ENCODE measurements at places on chromosomes 2 and 18. TPM values are rescaled to one million over a fixed set of nuclear protein-coding genes. Genes with fewer than 3 reads are reported as not detected.

GRCh38 chr18:78580835-78581339, 398.7 kb upstream of the SALL3 start:
- no peak for ATAC-seq

- ATAC-seq: no peak
Measured at GRCh38 chr2:184906160-184906559, 307.8 kb downstream of the ZNF804A start.

- ATAC-seq: no peak
Measured at GRCh38 chr2:135773319-135773718, 31.7 kb downstream of the UBXN4 start.

The BIN1 gene
- total RNA-seq: 57.5 TPM

DNA sequence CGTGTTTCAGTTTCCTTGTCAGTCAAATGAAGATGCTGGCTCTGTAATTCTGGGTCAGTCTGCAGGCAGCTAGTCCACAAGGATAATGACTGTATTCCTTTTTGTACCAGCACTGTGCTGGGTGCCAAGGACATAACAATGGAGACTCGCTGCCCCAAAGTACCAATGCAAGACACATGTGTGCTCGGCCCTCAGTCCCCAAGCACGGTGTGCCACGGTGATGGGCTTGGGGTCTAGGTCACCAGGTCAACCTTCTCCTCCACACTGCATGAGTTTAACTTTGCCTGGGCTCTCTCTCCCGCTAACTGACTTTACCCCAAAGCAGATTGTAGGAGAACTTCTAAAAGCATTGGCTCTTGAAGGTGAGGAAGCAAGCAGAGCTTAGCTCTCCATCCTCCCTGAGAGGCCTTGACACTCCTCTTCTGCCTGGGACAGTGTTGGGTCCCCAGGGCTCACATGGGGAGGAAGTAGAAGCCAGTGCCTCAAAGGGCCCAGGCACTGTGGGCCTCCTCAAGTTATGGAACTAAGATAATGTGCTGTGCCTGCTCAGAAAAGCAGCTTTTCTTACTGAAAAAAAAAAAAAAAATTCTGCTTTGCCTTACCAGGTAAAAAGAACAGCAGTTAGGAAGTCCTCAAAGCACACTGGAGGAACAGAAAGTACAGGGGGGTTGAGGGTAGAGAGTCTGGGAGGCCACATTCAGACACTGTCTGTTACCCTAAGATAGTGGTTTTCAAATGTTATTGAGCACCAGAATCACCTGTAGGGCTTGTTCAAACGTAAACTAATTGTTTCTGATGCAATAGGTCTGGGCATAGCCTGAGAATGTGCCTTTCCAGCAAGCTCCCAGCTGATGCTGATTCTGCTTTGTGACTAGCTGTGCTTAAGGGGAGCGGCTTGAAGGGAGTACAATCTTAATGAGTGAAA, 276.4 kb upstream of the CXCR4 start:
- ATAC-seq: no peak

The MPP4 gene
- 0.35 TPM for total RNA-seq

Data from gastroesophageal sphincter (tissue), 4 donors.